Stimulated activated CD4-positive, alpha-beta T cell treated with anti-CD3 and anti-CD28 coated beads, Interleukin-4, amount 100 ng/mL, for 48 hours (primary cell): ENCODE measurements at places on chromosomes 4 and X.

DNA sequence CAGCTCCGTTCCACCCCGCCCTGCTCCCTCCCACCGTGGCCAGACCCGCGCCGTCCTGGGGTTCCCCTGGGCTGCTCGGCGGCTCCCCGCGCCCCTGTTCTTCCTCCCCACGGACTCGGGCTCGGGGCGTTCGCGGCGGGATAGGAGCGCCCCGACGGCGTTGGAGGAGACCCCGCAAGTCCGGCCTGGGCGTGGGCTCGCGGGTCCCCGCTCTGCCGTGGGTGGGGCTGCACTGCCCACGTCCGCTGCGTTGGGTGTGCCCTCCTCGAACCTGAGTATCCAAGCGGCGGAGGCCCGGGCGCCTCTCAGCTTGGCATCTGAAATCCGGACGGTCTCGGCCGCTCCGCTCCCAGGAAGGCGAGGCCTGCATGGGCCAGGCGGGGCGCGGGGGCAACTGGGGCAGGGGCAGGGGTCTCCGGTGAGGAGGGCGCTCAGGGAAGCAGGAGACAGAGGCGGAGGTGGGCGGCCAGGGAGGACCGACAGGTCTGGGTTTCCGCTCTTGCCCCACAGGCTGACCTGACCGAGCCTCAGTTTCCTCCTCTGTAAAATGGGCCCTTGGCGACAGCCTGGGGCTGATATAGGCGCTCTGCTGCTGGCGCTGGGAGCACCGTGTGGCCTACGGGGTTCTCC lies 12.0 kb upstream of the NAT8L start:
- no peak for DNase-seq

DNA sequence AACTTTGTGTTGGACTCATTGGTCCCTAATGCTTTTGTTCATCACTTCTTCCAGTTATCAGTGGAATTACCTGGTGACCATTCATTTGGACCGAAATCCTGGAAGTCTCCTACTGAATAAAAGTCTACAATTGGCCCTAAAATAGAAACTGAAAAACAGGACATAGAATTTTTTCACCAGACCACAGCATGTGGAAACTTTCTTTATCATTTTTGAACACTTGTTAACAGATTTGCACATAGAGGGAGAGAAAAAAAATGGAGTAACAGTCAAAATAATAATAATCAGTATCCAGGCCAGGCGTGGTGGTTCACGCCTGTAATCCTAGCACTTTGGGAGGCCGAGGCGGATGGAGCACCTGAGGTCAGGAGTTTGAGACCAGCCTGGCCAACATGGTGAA lies 7.1 kb downstream of the EPGN start:
- DNase-seq, result no peak

DNA sequence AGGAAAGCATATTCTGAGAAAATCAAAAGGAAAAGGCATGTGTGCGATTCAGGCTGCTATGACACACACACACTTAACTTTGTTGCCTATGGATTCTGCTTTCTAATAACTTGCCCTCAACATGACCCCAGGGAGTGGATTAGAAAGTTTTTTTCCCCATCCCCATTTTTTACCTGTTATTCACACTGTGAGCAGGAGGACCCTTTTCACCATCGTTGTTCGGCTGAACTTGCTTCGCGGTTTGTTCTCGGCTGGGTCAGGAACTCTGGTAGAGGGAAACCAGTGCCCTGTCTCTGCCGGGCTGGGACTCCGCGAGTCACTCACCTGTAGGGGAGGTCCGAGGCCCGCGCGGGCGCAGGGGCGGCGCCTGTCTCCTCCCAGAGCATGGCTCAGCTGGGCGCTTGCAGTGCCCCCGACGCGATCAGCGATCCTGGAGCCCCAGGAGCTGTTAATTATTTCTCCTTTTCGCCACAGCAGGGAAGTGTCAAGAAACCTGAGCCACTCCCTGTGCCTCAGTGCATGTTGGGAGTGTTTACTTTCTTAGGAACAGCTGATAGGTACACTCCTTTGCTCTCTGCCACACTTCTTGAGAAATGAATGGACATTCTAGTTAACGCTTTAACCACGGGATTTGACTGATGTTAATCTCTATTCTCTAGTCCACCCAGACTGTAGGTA lies at the start of gene RASSF6:
Gene RASSF6 (minus strand): TSS at position 322 of the 678 bp plus-strand sequence. CDS start 8,641 bp downstream, outside the sequence.
- peak; percentile 8 for DNase-seq

GRCh38 chr4:7140692-7141069 lies 51.7 kb upstream of the SORCS2 start:
- DNase-seq, result no peak

GRCh38 chrX:5774446-5774845 lies 454.2 kb downstream of the NLGN4X start:
- no peak for DNase-seq

GRCh38 chr4:71602289-71602900 lies 181.5 kb downstream of the GC start:
- DNase-seq, result no peak

- DNase-seq, result no peak
Observed at GRCh38 chr4:19575924-19576323, 675.8 kb upstream of the SLIT2 start.

- DNase-seq, result no peak
Observed at GRCh38 chr4:42327323-42327722, 70.0 kb upstream of the SHISA3 start.

- peak; percentile 16 for DNase-seq
Observed at GRCh38 chr4:184444953-184445309, 29.4 kb downstream of the IRF2 start.

DNA sequence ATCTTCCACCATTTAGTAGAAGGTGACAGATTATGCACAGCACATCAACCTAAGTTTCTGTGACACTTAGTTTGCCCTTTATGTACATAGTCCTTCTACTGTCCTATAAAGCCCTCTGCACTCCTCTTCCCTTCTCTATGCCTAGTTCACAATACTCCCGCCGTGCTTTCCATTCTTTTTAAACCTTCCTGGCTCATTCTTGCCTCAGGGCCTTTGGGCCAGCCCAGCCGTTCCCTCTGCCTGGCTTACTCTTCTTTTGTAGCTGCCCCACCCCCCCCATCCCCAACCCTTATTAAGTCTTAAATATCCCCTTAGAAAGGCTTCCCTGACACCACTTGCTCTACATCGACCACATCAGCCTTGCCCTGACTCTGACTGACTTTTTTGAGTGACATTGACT lies 33.0 kb downstream of the SGMS2 start:
- no peak for DNase-seq

DNA sequence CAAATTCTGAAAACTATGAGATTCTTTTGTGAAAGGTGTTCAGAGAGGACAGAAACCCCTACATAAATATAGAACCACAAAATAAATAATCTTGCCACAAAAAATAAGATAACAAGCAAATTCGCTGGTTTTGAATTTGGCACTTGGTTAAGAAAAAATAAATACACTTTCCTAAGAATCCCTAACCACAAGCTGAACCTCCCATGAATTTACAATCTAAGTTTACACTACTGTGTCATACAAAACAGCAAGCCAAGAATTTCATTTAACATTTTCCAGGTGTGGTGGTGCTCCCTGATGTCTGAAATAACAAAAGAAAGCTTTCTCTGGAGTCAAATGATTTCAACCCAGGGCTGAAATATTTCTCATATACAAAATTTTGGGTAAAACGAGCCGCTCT lies 121.0 kb downstream of the KCNIP4 start:
- no peak for DNase-seq

DNA sequence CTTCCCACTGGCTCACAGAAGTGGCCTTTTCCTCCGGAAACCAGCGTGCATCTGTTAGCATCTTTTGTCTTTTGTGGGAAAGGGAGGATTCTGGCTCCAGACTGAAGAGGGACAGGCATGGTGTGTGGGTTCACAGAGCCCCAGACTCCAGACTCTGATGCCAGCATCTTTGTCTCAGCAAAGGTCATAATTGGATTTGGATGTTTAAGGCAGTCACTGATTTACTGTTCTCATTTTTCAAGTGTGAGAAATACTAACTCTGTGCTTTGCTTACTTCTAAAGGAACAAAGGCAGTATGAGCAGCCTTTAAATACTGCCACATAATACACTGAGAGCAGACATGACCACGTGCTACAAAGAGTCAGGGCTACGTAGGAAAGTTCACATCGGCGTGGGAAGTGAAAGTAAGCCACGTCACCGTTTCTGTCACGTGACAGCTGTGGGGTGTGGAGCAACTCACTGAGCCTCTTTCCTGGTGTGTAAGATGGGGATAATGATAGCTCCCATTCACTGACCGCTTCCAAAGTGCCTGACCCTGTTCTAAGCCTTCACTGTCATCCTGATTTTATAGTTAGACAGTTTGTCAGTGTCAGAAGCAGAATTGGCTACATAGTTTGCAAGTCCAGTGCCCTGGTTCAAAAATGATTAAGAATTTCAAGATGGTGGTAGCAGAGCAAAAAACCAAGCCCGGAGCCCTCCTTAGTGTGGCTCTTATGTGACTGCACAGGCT lies 24.8 kb upstream of the TMSB4X start:
- peak; percentile 78 for DNase-seq

GRCh38 chr4:118773429-118773792 lies 62.5 kb downstream of the SEC24D start:
- no peak for DNase-seq

DNA sequence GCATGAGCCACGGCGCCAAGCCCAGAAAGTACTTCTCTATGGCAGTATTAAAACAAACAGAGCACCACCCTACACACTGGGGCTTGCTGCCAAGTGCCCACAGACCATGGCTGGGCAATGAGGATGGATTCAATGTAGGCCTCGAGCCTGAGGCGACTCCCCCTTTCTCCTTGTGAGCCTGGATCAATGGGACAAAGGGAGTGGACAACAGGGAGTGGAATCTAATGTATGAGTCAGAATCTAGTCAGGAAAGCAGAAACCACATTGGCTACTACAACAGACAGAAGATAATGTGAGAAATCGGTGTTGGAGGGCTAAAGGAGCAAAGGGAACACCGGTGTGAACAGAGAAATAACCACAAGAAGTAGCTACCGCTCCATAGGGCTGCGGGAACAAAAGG lies 37.7 kb upstream of the OCIAD2 start:
- DNase-seq, result no peak
